Hematopoietic multipotent progenitor cell (in vitro differentiated cells): ENCODE measurements at places on chromosomes 7 and 10. TPM values are rescaled to one million over a fixed set of nuclear protein-coding genes. Genes with fewer than 3 reads are reported as not detected.

PRSS58 gene
- not detected for total RNA-seq

PNLIPRP3 gene
- total RNA-seq, result not detected

POLD2 gene
- total RNA-seq, result 120 TPM

CFAP69 gene
- total RNA-seq, result 2.4 TPM

TAS2R40 gene
- total RNA-seq, result not detected

NFE2L3 gene
- total RNA-seq, result 24.5 TPM

PON1 gene
- 0.27 TPM for total RNA-seq

LBX1 gene
- total RNA-seq, result not detected

CH25H gene
- not detected for total RNA-seq

PDAP1 gene
- total RNA-seq, result 14.3 TPM

C10orf105 gene
- 0.81 TPM for total RNA-seq

VWA2 gene
- total RNA-seq, result 13.7 TPM
